ENCODE measurements at places on chromosomes 3 and 15.

- no peak for DNase-seq
These were observed 10.2 kb upstream of the KPNA4 start for GRCh38 chr3:160575589-160575988.

DNA sequence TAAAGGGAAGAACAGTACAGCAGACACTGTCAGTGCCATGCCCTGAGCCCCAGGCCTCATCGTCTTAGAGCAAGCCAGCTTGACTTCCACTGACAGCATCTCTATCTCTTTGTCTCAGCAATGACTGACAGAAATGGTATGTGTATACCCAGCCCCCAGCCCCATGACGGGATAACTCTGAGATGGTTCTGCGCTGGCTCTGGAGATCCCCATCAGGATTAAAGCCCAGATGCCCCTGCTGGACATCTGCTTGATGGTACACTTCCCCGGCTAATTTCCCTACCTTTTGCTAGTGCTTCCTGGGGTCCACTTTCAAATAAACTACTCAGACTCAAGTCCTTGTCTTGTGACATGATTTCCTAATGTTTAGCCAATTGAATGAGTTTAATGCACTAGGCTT is 7.6 kb downstream of the NMNAT3 start:
- DNase-seq, result no peak

DNA sequence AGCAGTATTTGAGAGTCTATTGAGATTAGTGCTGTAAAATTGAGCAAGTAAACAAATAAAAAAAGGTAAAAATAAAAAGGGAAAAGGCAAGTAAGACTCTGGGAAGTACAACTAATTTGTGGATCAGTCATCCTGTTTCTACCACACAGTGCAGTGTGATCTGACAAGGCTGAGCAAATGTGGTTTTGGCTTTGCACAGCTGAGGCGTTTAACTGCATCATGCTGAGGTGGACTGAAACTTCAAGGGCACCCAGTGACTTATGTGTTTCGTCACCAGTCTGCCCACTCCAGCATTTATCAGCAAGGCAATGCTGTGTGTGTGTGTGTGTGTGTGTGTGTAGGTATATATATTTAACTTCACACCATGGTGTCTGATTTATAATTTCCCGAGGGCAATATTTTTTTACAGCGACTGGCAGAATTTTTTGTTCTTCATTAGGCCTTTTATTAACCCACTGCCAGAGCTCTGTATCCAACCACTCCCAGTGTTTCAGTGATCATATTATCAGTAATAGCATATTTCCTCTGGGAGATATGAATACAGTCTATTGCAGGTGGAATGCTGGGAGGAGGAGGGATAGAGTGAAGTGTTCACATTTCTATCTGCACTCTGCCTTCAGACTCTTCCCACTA is 131.5 kb upstream of the SATB1 start:
- no peak for DNase-seq

GRCh38 chr3:106212665-106213222 is 343.9 kb upstream of the CBLB start:
- DNase-seq, result no peak

DNA sequence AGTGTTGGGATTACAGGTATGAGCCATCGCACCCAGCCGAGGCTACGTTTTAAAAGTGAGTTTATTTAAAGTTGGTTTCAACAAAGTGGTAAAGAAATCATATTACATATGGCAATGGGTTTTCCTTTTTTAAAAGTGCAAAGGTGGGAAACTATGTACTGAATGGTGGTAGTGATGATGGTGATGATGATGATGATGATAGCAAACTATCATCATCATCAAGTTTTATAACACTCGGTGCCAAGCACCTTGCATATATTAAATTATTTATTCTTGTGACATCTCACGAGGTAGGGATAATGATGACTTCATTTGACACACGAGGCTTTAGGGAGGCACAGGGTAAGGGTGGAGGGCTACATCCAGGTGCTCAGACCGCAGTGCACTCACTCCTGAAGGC is 64.3 kb downstream of the BDH1 start:
- DNase-seq, result no peak

Data from vagina (tissue), 2 donors.